B cell (primary cell): ENCODE measurements at places on chromosomes 1 and 21. TPM values are rescaled to one million over a fixed set of nuclear protein-coding genes. Genes with fewer than 3 reads are reported as not detected.

AGT gene
- not detected in 2 replicates for total RNA-seq

DNA sequence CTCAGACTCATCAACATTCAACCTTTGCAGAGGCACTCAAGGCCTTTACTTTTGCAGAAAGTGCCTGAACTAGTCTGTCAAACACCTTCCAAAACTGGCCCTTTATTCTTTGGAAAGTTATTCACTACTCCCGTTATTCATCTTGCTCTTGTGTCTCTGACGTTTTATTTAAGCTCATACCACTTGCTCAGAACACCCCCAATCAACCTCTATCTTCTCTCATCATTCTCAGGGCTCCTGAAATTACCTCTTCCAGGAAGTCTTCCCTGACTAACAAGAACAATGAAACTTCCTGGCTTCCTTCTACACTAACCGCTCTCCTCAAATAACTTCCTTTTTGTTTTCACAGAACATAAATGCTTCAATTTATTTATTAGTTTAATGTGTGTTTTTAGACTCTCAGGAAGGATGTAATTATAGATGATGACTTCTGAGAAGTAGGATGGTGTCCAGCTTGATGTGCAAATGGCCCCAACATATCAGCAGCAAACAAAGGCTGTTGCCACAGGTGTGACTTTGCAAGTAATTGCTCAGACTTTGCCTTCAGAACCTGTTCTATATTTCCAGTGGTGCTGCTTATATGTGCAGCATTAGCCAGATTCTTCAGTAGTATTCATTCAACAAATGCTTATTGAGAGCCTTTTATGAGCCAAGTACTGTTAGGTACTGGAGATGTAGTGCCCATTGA lies 22.8 kb upstream of the BATF3 start:
- DNase-seq, result no peak

- no peak for DNase-seq
Measured at GRCh38 chr1:3636080-3636479, 11.3 kb downstream of the TPRG1L start.

- no peak for DNase-seq
Measured at GRCh38 chr1:150508982-150509381, 1.1 kb downstream of the ECM1 start.

RIPK4 gene
- total RNA-seq, result not detected in 2 replicates

- no peak for DNase-seq
Measured at GRCh38 chr1:34904236-34905097, 25.0 kb downstream of the DLGAP3 start.

- peak; percentile 73 for DNase-seq
Measured at GRCh38 chr1:22641906-22642636, 1.4 kb upstream of the C1QC start.

DNA sequence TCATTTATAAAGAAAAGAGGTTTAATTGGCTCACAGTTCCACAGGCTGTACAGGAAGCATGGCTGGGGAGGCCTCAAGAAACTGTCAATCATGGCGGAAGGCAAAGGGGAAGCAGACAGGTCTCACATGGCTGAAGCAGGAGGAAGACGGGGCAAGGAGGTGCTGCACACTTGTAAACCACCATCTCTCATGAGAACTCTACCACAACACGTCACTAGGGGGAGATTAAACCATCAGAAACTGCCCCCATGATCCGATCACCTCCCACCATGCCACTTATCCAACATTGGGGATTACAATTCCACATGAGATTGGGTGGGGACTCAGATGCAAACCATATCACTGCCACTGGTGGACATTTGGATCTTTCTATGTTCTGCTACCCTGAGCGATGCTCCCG lies 351.4 kb downstream of the NPHP4 start:
- no peak for DNase-seq

- DNase-seq, result no peak
Measured at GRCh38 chr21:42209801-42210479, 9.0 kb upstream of the ABCG1 start.

GRCh38 chr1:211710566-211711314 lies 35.3 kb upstream of the NEK2 start:
- DNase-seq, result no peak

DNA sequence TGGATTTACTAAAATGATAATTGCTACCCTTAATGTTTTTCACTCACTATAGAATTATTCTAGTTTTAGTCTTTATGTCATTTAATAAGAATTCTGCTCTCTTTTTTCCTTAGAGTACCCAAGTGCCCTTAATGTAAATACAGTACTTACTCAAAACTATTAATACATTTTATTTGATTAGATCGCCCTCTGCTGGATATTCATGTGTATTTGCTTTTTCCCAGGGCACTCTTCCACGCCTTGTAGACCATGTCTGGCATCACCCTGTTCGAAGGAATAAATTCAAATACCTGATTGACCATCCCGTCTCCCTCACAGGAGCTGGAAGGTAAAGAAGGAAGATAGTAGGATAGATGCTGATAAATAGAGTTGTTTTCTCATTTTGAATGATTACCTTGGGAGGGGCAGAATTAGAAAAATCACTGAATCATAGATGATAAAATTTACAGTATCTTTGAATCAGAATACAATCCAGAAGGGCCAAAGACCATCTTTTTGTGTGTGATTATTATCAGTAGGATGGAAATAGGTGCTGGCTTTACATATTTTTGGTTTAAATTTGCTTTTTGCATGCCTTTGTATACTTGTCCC lies 4.1 kb downstream of the AXDND1 start:
- DNase-seq, result peak; percentile 79

GRCh38 chr21:38202811-38203210 lies 54.0 kb upstream of the KCNJ15 start:
- no peak for DNase-seq

- no peak for DNase-seq
Measured at GRCh38 chr1:67138813-67139499, 4.2 kb upstream of the C1orf141 start.

DNA sequence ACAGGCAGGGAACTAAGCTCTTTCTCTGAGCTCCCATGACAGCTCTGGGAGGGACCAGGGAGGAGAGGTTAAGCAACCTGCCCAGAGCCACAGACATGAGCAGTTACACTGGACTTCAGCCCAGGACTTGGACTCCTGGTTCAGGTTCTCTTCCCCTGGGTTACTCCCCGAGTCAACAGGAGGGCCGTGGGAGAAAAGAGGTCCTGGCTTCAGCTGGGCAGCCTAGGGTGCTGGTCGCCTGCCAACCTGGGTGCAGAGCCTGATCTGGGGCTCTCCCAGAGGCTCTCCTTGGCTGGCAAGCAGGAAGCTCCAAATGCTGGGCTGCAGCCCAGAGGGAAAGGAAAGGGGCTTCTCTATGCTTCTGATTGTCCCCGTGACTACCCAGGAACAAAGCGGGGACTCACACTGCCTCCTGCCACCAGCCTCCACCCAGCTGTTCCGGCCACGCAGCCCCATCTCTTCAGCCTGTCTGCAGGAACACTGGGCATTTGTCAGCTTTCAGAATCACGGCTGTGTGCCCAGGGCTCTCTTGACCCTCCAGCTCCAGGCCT lies 141.8 kb downstream of the HIVEP3 start:
- DNase-seq, result no peak

SLC44A3 gene
- not detected in 2 replicates for total RNA-seq

- DNase-seq, result peak; percentile 59
Measured at GRCh38 chr1:66648901-66649595, 103.2 kb upstream of the DYNLT5 start.

GRCh38 chr1:234692966-234693580 lies 83.1 kb upstream of the IRF2BP2 start:
- DNase-seq, result no peak

GRCh38 chr1:13546791-13547190 lies 33.0 kb upstream of the LRRC38 start:
- DNase-seq, result no peak

GRCh38 chr1:205493241-205494085 lies 11.0 kb upstream of the CDK18 start:
- no peak for DNase-seq

- no peak for DNase-seq
Measured at GRCh38 chr21:41228492-41228891, 60.5 kb downstream of the BACE2 start.

DNA sequence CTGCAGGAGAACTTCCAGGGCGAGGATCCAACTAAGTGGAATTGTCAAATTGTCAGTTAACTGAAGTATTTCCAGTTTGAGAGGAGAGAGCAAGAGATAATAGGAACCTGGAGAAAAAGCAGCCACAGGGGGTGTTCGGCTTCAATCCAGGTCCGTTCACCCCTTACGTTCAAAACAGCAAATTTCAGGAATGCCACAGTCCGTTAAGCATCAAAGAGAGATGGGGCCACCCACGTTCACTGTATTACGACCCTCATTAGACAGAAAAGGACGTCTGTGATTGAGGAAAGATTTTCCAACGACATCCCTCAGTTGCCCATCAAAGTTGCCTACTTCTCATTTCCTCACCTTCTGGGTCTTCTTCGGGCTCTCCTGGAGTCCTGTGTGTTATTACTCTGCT lies 422.5 kb upstream of the VAMP3 start:
- DNase-seq, result no peak

GRCh38 chr1:67524143-67525052 lies 94.2 kb upstream of the SERBP1 start:
- DNase-seq, result no peak

ZNF695 gene
- 0.44 and 0.51 TPM in 2 replicates for total RNA-seq

DNA sequence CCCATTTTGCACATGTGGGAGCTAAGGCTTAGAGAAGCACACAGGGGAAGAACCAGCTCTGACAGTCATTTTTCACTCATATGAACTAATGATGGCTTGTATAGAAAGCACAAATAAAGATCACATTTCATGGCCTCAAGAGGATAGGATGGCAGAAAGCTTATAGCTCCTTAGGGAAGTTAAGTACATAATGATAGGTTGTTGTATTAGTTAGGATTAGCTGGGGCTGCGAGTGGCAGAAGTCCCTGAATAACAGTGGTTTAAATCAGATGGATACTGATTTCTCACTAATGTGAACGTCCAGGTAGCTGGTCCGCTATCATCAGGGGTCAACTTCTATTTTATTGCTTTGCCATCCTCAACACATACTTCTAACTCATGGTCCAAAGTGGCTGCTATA lies 284.0 kb downstream of the RPS6KC1 start:
- DNase-seq, result no peak

LEFTY2 gene
- total RNA-seq, result not detected in 2 replicates

DNA sequence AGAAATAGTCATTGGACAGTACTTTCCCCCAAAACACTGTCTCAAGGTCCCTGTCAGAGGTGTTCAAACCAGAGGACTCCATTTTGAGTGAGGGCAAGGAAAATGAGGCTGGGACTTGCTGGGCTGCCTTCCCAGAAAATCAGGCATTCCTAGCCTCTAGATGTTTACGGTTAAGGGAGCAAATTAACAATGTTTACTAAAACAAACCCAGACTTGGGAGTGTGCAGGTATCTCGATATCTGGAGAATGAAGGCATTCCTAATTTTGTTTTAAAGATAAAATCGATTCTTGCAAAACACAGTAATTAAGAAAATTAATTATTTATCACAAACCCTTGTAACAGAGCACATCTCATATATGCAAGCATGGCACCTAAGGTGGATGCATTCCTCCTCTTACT lies 48.9 kb upstream of the CITED4 start:
- no peak for DNase-seq

DNA sequence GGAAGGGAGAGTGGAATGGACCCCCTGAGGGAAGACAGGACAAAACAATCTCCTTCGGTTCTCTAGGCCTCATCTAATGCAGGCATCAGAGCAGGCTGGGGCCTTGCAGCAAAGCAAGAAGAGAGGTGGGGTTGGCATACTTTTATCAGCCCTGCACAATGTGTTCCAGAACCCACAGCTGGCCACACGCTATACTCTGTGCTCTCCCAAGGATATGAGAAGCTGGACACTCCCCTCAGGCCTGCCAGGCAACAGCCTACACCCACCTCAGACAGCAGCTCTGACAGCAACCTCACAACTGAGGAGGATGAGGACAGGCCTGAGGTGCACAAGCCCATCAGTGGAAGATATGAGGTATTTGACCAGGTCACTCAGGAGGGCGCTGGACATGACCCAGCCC lies 27.3 kb downstream of the LY9 start:
- DNase-seq, result no peak

GRCh38 chr1:92482665-92483609 lies 3.8 kb downstream of the GFI1 start:
- DNase-seq, result peak; percentile 49

TAL1 gene
- not detected in 2 replicates for total RNA-seq

GRCh38 chr21:28224191-28224726 lies 768.4 kb downstream of the LTN1 start:
- no peak for DNase-seq

DNA sequence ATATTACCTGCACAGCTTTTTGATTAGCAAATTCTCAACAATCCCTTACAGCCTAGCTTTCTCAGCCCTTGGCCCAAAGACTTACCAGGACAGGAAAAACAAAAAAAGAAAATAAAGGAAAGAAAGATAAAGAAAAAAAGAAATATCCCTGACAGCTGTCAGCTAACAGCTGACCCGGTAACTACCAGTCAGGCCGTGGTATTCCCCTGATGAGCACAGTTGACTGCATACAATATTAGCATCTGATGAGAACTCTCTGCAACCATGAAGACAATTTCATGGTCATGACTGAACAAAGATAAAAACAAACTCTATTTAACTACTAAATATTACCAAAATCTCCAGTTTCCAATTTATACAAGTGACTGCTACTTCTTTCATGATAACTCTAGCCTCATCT lies 798.8 kb downstream of the PLA2G4A start:
- DNase-seq, result no peak

DNA sequence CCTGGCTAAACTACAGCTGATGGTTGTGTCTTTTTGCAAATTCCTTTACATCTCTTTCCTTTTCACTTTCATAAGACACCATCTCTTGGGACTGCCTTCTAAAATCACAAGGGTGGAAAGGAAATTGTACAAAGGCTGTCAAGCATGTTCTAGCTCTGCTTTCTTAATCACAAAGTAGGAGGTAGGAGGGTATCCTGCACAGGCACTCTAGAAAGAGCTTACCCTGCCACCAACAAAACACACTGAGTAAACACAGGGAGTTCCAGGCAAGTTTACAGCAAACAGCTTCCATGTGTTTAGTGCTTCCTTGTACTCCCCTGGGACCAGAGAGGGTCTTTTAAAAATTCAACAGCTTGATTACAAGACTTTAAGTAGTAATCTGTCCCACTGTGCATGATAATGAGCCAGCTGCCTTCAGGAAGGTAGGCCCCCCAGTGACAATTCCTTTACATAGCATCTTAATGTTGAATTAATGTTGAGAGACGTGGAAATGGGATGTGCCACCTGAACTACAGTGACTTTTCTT lies 2.4 kb downstream of the PLPP3 start:
- peak; percentile 67 for DNase-seq

GRCh38 chr1:15444468-15445389 lies 6.5 kb downstream of the CTRC start:
- no peak for DNase-seq

GRCh38 chr1:154780541-154780940 lies 89.5 kb downstream of the KCNN3 start:
- DNase-seq, result no peak

DNA sequence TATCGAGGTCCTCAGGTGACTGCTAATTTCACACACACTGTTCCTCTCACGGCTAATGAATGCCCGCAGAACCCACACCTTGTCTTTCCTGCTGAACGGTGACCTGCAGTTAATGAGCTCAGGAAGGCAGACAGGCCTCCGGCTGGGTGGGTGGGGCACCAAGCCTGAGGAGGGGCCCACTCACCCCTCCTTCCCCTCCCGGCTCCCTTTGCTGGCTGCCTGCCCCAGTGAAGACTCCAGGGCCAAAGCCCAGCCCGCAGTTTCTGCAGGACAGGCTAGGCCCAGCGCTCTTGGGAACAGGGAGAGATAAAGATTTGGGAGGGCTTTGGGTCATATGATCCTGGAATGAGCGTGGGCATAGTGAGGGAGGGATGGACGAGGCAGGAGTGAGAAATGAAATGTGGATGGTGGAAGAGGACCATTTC lies 26.4 kb downstream of the FOXO6 start:
- DNase-seq, result no peak

PARK7 gene
- total RNA-seq, result 116 and 118 TPM in 2 replicates

GRCh38 chr1:8903908-8904650 lies 25.6 kb upstream of the ENO1 start:
- DNase-seq, result no peak
